ENCODE measurements at places on chromosomes 16 and 17.

GRCh38 chr16:19621445-19621844 is 65.9 kb downstream of the VPS35L start:
- DNase-seq: no peak

DNA sequence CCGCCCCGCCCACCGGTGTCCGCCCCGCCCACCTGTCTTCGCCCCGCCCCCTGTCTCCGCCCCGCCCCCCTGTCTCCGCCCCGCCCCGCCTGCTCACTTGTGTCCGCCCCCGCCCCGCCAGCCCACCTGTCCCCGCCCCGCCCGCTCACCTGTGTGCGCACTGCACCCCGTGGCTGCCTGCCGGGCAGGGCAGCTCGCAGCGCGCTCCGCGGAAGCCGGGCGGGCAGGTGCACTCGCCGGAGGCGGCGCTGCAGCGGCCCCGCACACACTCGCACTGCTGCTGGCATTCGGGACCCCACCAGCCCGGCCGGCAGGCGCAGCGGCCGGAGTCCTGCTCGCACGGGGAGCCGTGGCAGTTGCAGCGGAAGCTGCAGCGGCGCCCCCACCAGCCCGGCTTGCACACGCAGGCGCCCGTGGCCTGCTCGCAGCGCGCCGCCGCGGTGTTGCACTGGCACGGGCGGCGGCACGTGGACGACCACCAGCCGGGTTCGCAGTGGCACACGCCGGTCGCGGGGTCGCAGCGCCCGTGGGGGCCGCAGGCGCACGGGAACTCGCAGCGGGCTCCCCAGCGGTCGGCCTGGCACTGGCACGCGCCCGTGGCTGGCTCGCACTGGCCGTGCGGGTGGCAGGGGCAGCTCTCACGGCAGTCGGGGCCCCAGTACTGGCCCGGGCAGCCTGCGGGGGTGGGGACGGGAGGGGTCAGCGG is 2.1 kb downstream of the SCARF1 start:
- no peak for DNase-seq

- no peak for DNase-seq
These were observed 99.1 kb downstream of the KCNJ2 start for GRCh38 chr17:70268383-70268782.

- peak; percentile 92 for DNase-seq
These were observed 26.4 kb upstream of the SLC7A5 start for GRCh38 chr16:87895641-87896141.

- DNase-seq: no peak
These were observed 12.4 kb downstream of the TENT4B start for GRCh38 chr16:50165473-50165872.

- no peak for DNase-seq
These were observed 2.1 kb downstream of the PSMB10 start for GRCh38 chr16:67934306-67935100.

DNA sequence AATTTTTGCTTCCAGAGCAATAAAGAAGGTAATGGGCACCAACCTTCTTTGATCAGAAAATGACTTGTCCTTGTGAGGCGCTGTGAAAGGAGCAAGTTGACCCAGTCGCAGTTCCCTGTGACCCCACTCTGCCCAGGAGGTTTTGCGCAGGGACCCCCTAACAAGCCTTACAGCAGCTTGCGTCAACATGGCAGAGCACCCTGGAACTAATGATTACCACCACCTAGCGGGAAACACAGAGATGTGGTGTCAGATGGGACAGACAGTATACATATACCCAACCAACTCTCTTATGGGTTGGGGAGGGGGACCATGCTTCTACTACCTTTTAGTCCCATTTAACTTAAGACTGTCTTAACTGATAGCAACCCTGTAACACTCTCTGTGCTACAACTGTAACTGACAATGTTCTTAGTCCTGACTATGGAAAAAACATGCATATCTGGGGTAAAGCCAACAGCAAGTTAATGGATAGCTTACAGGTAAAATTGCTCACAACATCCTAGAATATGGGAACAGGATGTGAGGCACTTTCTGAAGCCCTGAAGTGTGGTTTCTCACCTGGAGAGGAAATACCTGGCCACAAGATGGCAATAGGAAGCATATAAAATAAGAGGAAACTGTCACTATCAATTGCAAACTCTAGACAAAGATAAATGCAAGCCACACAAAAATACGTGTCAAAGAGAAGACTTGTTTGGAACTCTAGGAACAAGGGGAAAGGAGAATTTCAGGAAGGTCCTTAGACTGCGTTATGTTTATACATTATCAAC is 3.0 kb downstream of the KARS1 start:
- no peak for DNase-seq

DNA sequence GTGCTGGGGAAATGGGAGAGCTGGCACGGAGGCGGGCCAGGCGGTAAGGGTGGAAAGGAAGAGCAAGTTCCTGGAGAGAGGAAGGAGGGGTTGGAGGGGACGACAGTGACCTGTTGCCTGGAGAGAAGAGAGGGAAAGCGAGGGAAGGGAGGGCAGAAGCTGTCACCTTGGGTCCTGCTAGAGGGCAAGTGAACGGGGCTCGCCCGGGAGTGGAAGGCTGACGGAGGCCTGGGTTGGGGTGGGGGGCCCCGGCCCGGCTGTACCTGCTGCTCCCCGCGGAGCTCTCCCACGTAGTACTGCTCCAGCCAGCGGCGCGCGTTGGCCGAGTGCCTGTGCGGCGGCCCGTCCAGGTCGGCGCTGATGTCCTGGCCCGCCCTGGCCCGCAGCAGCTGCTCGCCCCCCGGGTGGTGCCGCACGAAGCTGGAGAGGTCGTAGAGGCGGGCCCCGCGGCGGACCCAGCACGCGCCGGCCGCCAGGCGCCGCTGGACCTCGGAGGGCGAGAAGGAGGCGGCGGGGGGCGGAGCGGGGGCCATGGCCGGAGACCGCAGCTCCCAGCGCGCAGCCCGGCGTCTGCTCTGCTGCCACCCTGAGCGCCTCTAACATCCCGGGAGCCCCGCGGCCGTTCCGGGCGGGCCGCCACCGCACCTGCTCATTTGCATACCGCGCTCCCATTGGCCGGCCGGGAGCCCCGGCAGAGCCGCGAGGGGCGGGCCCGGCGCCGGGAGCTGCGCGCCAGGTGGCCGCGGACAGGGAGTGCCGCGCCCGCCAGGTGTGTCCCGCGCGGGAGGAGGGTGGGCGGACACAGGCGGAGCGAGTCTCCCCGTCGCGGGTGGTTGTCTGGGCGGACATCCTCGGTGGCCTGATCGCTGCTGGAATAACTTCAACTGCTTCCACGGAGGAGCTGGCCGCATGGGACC is at the start of gene FA2H:
FA2H (minus strand) TSS at position 598 of the 917 bp plus-strand sequence; CDS start at position 533, 65 bp downstream.
- DNase-seq: peak; percentile 20

DNA sequence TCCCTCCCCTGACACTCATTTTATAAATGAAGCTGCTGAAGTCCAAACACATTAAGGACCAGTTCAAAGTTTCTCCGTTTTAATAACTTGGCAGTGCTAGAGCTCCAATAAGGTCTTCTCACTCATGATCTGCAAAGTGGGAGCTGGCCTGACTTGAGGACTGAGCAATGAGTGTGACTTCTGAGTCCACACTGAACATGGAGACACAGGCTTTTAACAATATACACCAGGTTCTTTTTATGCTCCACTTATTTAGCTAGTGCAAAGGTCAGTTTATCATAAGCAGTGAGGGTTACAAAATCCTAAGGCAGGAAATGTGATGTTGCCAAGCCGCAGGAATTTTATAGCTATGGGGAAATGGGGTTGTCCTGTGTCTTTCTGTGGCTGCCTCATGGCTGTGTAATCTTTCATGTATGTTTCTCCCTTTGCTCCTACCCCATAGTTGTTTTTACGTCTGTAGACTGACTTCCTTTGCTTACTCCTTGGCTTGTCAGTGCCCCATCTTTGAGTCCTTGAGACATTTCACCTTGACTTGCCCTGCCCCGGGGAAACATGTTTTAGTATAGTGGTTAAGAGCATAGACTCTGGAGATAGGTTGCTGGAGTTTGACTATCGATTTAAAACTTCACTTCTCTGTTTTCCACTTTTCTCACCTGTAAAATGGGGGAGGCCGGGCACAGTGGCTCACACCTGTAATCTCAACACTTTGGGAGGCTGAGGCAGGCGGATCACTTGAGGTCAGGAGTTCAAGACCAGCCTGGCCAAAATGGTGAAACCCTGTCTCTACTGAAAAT is 12.2 kb upstream of the MMD start:
- peak; percentile 95 for DNase-seq

- no peak for DNase-seq
These were observed 111.8 kb downstream of the SDK2 start for GRCh38 chr17:73532421-73532901.

- DNase-seq: no peak
These were observed 106.8 kb downstream of the DNAH9 start for GRCh38 chr17:11705111-11705510.

GRCh38 chr16:65244787-65245186 is 122.9 kb upstream of the CDH11 start:
- no peak for DNase-seq

GRCh38 chr16:12906271-12906670 is 4.9 kb downstream of the SHISA9 start:
- no peak for DNase-seq

- DNase-seq: peak; percentile 42
These were observed 418.7 kb upstream of the DYNLRB2 start for GRCh38 chr16:80122115-80122514.

GRCh38 chr17:10251212-10251948 is 53.0 kb upstream of the GAS7 start:
- no peak for DNase-seq

DNA sequence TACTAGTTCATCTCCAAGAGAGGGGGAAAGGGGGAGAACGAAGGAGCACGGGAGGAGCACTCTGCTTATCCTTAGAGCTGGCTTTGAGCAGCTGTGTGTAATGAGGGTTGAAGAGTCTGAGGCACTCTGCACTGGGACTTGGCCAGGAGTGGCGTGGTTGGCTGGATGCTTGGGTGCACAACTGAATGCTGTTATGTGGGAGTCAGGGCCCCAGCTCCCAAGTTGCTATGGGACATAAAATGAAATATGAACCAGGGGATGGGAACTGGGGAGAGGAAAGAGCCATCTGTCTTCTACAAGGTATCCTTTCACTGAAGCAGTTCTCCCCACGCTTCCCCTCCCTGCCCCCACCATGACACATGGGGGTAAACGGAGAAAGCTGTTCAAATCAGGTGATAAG is 105.9 kb upstream of the ANKFN1 start:
- no peak for DNase-seq

- DNase-seq: no peak
These were observed 529.1 kb downstream of the HS3ST4 start for GRCh38 chr16:26220894-26221293.

GRCh38 chr17:32314636-32315035 is 27.3 kb downstream of the C17orf75 start:
- no peak for DNase-seq

- DNase-seq: no peak
These were observed 35.2 kb downstream of the ARHGAP23 start for GRCh38 chr17:38463451-38463858.

GRCh38 chr17:33291248-33292200 is 1.6 kb downstream of the ASIC2 start:
- DNase-seq: peak; percentile 21

DNA sequence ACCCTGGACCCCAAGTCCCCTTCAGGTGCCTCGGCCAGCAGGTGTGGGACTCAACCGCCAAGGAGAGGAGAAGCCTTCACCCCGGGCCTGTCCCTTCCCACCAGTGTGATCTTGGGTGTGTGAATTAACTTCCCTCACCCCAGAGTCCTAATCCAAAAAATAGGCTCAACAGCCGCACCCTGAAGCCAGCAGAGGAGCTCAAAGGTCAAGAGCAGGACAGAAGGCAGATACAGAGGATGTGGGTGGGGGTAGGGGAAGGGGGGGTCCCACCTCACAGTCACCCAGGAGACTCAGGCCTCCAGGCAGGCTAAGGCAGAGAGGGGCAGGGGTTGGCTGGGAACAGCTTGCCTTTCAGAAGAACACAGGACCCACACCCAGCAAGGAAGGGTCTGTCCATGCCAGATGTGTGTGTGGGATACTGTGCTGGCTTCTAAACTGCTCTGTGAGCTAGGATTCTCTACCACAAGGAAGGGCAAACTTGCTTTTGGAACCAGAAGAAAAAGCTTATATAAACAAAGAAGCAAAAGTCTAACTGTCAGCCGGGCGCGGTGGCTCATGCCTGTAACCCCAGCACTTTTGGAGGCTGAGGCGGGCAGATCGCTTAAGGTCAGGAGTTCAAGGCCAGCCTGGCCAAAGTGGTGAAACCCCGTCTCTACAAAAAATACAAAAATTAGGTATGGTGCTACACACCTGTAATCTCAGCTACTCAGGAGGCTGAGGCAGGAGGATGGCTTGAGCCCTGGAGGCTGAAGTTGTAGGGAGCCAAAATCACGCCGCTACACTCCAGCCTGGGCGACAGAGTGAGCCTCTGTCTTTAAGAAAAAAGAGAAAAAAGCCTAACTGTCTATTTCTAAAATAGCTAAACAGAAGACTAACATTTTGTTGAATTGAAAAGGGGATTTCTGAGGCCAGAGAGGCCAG is 4.6 kb downstream of the PIEZO1 start:
- DNase-seq: no peak

GRCh38 chr17:77375917-77376651 is 235.3 kb downstream of the SEC14L1 start:
- peak; percentile 89 for DNase-seq

DNA sequence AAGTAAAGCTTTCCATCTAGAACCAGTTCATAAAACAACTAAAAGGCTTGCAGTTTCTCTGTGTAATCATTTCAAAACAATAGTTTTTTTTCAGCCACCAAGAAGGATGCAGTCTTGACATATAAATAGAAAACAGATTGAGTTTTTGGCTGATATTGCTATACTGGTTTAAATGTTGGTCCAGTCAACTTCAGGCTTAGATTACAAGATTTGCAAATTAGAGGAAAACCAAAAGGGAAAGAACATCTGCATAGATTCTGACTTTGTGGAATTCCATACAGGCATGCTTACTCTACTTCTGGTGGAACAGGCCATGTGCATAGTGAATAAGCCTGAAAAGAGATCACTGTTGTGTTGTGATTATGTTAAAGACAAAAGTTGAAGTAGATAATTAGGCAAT is 150.3 kb downstream of the BCAS3 start:
- no peak for DNase-seq

GRCh38 chr17:73228748-73229236 is 32.9 kb downstream of the CPSF4L start:
- DNase-seq: peak; percentile 78

DNA sequence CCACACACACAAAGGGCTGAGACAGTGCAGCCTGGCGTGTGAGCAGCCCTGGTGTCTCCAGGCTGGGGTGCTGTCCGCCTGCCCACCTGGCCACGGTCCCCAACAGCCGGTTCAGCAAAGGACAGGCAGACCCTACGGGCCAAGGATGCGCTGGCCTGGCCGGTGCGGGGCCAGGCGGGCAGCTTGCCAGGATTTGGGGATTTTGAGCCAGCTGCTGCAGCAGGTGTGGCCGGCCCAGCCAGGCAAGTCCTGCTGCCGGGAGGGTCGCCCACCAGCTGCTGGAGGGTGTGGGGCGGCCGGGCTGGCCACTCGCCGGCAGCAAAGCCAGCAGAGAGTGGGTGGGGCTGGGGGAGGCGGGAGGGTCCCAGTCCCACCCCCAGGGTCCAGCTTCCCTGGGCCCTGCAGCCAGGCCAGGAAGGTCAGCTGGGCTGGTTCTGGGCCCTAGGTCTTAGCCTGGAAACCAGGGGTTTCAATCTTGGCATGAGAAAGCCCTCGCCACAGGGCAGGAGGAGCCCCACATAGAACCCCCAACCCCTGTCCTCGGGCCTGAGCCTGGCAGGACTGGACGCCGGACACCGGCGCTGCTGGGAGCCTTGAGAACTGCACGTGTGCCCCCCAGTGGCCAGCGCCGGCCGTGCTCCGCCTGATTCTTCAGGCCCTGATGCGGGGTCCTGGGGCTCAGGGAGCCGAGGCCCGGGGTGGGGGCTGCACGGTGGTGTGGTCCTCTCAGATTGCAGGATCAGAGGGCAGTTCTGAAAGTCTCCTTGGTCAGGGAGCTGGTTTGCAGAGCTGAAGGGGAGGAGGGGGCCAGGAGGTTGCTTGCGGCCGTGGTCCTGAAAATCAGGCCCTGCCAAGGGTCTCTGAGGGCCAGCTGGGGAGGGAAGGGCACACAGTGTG is 17.6 kb upstream of the SSTR5 start:
- DNase-seq: peak; percentile 13
